CD4-positive, alpha-beta T cell treated with Interleukin-4 for 1 hour (primary cell): ENCODE measurements at places on chromosomes 2 and 18.

GRCh38 chr2:232508251-232508650, 11.9 kb upstream of the PRSS56 start:
- no peak for DNase-seq

- DNase-seq = no peak
Measured at GRCh38 chr2:199907008-199907714, 3.9 kb upstream of the C2orf69 start.

- DNase-seq = no peak
Measured at GRCh38 chr2:117983040-117983439, 30.8 kb downstream of the CCDC93 start.

- DNase-seq = no peak
Measured at GRCh38 chr2:203301667-203302066, 26.5 kb upstream of the ABI2 start.

DNA sequence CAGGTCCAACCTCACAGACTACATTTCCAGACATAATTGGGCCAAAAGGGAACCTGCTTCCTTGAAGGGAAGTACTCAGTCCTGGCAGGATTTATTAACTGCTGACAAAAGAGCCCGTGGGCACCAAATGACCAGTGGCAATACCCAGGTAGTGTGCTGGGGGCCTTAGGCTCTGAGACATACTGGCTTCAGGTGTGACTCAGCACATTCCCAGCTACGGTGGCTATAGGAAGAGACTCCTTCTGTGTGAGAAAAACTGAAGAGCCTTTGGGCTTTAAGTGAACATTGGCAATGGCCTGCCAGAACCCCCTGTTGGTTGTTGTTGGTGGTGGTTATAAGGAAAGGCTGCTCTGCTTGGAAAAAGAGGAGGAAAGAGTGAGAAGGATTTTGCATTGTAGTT, 401.8 kb downstream of the KCNJ3 start:
- no peak for DNase-seq

- DNase-seq = no peak
Measured at GRCh38 chr18:374721-375168, 106.9 kb upstream of the THOC1 start.

GRCh38 chr2:166134252-166135151, 6.7 kb upstream of the SCN1A start:
- no peak for DNase-seq

DNA sequence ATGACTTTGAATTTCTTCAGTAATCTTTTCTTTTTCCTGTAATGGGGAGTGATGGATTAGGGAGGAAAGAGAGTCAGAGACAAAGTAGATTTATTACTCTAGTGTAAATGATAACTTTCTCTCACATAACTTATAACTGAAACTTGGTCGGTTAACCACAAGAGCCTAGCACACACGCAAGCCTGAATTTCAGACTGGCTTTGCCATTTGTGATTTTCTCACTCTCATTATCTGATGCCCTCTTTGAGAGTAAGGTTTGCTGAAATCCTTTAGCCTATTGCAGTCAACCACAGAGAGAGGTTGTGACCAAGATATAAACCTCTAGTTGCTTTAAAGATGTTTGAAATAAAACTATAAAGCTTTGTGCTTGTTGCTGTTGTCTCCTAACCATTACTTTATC, 117.9 kb upstream of the NETO1 start:
- no peak for DNase-seq

DNA sequence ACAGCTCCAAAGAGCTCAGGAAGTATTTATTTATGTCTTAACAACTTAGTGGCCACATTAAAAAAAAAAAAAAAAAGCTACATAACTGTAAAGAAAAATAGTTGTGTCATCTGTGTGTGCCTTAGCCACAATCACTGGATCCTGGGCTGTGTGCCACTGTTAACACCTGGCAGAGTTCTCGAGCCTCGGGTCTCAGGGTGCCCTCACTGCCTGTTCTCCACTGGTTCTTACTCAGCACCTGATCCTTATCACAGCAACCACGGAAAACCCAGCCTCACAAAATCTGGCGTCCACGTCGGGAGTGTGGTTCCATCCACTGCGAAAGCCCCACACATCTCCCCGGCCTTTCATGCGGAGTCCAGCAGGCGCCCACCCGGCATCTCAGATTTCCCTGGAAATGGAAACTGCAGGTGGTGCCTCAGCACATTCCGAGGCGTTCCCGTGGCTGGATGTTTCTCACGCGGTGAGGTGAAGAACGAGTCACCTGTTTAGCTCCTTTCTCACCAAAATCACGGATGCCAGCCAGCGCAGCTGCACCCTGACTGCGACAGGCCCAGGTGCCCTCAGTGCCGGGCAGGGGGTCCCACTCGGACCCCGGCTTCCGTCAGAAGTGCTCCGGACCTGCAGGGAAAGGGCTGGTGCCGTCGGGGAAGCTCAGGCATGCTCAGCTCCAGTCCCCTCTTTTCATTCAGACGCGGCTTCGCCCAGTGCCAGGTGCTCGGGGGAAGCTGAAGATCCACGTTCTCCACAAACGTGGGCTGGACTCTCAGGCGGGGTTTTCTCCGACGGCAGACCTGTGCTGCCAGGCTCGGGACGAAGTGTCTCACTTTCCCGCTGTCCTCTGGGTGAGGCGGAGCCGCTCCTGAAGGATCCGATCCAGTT, 198.7 kb upstream of the SALL3 start:
- no peak for DNase-seq

DNA sequence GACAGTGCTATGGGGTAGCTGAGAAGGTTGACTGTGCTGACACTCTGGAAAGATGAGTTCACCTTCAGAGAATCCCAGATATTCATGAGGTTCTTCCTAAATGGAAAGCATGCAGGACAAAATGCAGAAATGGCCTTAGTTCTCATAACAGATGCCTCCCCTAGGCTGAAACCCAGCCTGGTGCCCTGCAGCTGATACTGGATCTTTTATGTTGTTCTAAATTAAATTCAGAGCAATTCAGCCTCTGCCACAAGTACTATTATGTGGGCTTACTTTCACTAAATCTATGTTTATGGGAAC, 172.0 kb upstream of the SERPINE2 start:
- DNase-seq = no peak

DNA sequence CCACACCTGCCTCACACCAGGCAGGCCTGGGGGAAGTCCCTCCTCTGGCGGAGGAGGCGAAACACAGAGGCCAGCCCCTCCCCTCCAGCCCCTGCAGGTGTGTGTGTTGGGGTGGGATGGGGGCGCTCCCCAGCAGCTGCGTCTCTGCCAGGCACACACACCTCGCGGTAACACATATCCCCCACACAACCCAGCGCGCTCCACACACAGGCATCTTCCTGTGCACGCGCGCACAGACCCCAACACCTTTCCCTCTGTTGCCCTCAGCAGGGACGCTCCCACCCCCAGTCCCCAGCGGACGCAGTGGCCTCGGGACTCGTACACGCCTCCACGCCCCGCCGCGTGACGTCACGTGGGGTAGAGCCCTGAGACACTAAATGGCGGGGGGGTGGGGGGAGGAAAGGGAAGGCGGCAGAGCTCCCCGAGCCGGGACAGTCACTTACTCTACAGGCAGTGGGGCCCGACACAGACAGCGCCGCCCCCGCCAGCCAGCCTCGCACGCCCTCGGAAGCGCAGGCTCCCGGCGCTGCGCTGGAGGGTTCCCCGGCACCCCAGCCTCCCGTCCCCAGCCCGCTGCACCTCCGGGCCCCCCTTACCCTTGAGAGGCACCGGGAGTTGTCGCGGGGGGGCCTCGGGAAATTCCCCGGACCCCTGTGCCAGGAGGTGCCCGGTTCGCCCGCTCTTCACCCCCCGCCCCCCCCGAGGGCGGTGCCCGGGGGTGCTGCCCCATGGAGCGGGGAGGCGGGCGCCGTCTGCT, at the start of gene WNT10A:
WNT10A (plus strand) TSS at position 751 of the 757 bp plus-strand sequence. CDS start 144 bp downstream, outside the sequence.
- DNase-seq = peak; percentile 90

GRCh38 chr2:201273330-201273983, 13.1 kb downstream of the CASP8 start:
- DNase-seq = peak; percentile 48

DNA sequence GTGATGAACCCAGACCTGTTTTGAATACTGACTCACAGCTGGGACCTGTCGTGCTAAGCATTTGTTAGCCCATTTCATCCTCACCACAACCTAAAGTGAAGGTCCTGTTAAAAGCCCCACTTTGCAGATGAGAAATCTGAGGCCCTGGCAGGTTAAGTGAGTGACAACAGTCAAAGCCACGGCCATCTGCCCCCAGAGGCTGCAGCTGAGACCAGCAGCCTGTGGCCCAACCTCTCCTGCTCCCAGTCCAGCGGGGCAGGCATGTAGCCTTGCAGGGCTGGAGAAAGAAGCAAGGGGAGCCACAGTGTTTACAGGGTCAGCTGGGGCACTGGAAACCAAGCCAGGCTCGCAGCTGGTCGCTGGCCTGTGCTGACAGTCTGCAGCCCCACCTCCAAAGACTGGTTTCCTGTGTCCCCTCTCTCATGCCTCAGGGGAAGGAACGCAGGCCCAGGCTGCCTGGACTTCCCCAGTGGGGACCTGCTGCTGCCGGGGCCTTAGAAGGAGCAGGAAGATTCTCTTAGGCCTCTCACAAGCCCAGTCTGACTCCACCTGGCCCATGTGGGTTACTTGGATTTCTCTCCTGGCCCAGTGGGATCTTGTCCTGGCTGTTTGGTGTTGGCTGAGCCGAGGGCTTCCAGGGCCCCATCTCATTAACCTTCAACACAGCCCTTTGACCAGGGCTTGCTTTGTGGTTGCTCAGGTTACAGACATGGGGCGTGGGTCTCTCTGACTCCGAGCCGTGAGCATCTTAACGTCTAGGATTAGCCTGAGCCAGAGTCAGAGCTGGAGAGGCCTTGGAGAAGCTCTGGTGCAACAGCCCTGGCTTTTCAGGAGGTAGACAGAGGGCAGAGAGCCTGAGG, 1.7 kb downstream of the INPP5D start:
- DNase-seq = no peak

DNA sequence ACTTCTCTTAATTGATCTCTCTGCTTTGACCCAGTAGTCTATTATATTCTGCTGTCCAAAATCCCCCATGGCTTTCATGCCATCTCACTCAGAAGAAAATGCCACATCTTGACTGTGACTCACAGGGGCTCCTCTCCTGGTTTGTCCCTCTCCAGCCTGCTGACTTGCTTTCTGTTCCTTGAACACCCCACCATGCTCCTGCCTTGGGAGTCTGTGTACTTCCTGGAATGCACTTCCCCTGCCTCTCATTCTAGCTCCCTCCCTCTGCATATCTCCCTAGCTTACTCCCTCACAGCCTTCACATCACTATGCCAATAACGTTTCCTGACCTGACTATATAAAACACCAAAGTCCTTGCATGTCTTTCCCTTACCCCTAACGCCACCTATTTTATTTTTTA, 167.2 kb downstream of the TRIB2 start:
- DNase-seq = no peak

- no peak for DNase-seq
Measured at GRCh38 chr2:142873831-142874287, 3.6 kb upstream of the KYNU start.

GRCh38 chr2:237479747-237480146, 7.3 kb upstream of the MLPH start:
- no peak for DNase-seq

GRCh38 chr2:136131961-136132824, 14.2 kb upstream of the CXCR4 start:
- peak; percentile 91 for DNase-seq

- peak; percentile 67 for DNase-seq
Measured at GRCh38 chr2:24920098-24920808, at the start of gene ADCY3. Gene ADCY3, minus strand, starts transcription at chr2:24920237. Its CDS starts 1,250 bp downstream, at chr2:24918987.

GRCh38 chr2:227360351-227360750, 18.8 kb downstream of the TM4SF20 start:
- DNase-seq = no peak

GRCh38 chr18:37778417-37779165, 213.0 kb upstream of the CELF4 start:
- no peak for DNase-seq

GRCh38 chr2:197131558-197131855, 179.1 kb downstream of the ANKRD44 start:
- DNase-seq = no peak

- DNase-seq = no peak
Measured at GRCh38 chr2:134946073-134946472, 27.5 kb downstream of the CCNT2 start.

DNA sequence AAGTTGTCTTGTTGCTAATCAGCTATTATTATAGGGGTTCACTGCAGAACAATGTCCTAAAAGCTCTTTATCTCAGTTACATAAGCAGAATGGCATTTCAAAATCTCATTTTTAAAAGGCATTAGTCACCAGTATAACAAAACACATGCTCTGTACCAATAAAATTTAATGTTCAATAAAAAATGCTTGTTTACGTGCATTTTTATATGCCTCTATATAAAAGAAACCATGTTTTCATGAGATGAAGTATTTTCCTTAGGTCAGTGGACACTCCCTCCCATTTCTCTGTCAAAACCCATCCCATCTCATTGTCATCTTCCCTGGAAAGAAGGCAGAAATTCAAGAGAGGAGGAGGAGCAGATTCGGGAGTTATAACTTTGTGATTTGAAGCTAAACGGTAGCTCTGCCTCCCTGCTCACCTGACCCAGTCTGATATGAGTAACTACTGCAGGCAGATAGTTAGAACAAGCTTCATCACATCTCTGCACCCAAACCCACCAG, 231.9 kb upstream of the SIX2 start:
- DNase-seq = no peak

- no peak for DNase-seq
Measured at GRCh38 chr2:46810195-46810594, 105.4 kb downstream of the MCFD2 start.

DNA sequence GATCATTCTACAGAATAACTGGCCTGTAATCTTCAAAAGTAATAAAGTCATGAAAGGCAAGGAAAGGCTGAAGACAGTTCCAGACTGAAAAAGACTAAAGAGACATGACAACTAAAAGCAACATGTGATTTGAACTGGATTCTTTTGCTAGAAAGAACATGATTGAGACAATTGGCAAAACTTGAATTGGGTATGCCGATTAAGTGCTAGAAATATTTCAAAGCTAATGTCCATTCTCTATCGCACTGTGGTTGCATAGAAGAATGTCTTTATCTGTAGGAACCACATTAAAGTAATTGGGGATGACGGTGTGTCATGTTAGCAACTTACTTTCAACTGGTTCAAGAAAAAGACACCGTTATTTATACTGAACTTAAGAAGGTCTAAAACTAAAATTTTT, 98.5 kb downstream of the EXOC6B start:
- DNase-seq = no peak

- no peak for DNase-seq
Measured at GRCh38 chr2:147696426-147696825, 148.4 kb upstream of the ACVR2A start.

GRCh38 chr18:53490019-53490418, 734.5 kb downstream of the MBD2 start:
- no peak for DNase-seq

GRCh38 chr2:126908721-126909177, 10.1 kb downstream of the TEX51 start:
- DNase-seq = no peak

- no peak for DNase-seq
Measured at GRCh38 chr2:196808083-196808665, 981 bp downstream of the C2orf66 start.
